ENCODE measurements at places on chromosomes 16 and 17.

GRCh38 chr16:89860747-89861304, 12.6 kb upstream of the TCF25 start:
- peak; percentile 50 for DNase-seq

DNA sequence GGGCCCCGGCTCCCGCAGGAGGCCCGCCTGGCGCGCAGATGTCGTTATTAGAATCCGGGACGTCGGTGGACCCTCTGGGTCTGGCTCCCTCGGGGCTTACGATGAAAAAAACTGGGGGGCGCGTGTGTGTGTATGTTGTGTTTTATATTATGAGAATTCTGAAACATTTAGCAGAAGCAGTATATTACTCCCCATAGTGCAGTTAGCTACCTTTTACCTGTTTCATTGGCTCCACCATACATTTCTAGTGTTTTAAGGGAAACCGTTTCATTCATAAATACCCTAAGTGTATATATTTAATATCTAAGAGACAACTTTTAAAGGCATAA, 486 bp upstream of the DNAJA2 start:
- no peak for DNase-seq

DNA sequence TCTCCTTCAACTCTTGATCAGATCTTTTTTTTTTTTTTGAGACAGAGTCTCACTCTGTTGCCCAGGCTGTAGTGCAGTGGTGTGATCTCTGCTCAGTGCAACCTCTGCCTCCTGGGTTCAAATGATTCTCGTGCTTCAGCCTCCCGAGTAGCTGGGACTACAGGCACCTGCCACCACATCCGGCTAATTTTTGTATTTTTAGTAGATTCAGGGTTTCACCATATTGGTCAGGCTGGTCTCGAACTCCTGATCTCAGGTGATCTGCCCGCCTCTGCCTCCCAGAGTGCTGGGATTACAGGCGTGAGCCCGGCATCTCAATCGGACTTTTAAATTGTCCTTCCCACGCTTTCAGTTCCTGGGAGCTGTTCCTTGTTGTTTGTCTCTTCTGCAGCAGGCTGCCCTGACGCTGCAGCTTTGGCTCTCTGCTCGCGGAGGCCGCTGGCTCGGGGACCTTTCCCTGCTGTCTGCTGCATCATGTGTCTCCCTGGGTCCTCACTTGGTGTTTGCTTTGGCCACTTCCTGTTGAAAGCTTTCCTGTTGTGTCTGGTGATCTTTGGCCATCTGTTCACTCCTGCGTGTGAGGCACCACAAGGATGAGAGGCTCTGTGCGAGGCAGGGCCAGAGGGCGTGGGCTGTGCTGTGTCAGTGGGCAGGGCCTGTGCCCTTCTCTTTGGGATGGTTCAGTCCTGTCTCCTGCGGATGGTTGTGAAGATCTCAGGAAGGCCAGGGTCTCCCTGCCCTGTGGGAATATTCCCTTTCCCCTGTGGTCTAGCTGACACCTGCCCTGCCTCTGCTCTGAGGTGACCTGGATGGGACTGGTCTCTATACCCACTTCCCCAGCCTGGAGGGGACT, 18.4 kb upstream of the CAPN15 start:
- DNase-seq: no peak

- no peak for DNase-seq
Measured at GRCh38 chr17:35377068-35377467, 3.6 kb upstream of the SLFN11 start.

DNA sequence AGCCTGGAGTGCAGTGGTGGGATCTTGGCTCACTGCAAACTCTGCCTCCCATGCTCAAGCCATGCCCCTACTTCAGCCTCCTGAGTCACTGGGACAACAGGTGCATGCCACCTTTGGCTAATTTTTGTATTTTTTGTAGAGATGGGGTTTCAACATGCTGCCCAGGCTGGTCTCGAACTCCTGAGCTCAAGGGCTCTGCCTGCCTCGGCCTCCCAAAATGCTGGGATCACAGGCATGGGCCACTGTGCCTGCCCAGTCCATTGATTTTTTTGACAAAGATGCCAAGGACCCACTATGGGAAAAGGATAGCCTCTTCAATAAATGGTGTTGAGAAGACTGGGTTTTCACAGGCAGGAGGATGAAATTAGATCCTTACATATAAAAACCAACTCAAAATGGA, 10.8 kb upstream of the ADCY7 start:
- no peak for DNase-seq

- no peak for DNase-seq
Measured at GRCh38 chr17:8532021-8532420, 96.3 kb downstream of the NDEL1 start.

DNA sequence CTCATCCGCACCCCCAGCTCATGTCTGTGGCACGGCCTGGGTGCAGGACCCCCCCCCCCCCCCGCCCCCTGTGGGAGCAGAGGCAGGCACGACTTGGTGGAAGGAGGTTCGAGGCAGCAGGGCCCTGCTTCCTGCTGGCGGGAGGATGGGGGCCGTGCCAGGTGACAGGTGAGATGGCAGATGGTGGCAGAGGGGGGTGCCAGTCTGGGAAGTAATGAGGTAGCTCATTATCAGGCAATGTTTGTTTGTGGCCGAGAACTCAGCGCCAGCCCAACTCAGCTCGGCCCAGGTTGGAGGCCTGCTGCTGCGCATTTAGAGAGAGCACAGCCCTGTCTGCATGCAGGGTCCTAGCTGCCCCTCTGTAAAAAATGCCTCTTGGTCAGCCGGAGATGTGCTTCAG, 40.1 kb upstream of the JPH3 start:
- DNase-seq: no peak

DNA sequence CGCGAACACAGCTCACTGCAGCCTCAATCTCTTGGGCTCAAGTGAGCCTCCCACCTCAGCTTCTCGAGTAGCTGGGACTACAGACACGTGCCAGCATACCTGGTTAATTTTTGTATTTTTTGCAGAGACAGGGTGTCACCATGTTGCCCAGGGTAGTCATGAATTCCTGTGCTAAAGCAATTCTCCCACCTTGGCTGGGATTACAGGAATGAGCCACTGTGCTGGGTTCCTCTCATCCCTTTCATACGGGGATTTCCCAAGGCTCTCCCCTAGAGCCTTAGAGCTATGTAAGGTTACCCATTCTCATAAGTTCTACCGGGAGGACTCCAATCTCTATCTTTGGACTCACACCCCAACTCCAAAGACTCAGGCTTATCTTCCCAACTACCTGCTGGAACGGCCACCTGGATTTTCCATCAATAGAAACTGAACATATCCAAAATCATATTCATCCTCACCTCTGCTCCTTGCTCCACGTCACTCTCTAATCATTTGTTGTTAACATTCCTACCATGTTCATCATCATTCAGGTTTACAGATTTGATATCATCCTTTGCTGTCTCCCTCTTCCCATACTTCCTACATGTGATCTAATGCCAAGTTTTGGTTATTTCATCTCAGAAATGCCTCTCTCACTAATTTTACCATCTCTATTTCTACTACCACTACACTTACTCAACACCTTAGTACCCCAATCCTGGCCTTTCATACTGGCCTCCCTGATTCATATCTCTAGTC, 92.5 kb downstream of the NCOR1 start:
- no peak for DNase-seq

- DNase-seq: no peak
Measured at GRCh38 chr16:89899879-89900481, 18.7 kb upstream of the MC1R start.

GRCh38 chr17:20270369-20270768, 197.0 kb downstream of the LGALS9B start:
- no peak for DNase-seq

GRCh38 chr17:335691-336090, 16.9 kb downstream of the RPH3AL start:
- DNase-seq: no peak

DNA sequence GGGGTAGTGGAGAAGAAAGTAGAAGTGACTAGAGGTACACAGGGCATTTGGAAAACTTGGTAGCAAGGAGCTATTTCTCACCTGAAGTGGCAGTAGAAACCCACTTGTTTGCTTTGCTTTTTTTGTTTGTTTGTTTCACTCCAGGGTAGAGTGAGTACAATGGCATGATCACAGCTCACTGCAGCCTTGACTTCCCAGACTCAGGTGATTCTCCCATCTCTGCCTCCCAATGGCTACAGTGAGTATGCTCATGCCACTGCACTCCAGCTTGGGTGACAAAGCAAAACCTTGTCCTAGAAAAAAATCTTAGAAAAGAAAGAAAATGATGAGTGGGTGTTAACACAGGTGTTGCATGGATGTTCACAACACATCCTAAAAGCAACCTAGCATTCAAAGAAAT, 40.4 kb downstream of the SCNN1G start:
- no peak for DNase-seq

DNA sequence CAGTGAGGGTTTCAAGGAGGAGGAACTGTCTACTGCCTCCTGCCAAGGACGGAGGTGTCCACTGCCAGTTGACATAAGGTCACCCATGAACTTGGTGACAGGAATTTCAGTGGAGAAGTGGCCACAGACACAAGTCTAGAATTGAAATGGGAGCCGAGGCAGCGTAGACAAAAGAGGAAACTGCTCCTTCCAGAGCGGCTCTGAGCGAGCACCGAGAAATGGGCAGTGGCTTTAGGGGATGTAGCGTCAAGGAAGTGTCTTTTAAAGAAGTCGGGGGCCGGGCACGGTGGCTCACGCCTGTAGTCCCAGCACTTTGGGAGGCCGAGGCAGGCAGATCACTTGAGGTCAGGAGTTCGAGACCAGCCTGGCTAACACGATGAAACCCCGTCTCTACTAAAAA, 3.1 kb upstream of the SERPINF1 start:
- no peak for DNase-seq

- DNase-seq: no peak
Measured at GRCh38 chr17:69796078-69796477, 278.9 kb upstream of the KCNJ16 start.

DNA sequence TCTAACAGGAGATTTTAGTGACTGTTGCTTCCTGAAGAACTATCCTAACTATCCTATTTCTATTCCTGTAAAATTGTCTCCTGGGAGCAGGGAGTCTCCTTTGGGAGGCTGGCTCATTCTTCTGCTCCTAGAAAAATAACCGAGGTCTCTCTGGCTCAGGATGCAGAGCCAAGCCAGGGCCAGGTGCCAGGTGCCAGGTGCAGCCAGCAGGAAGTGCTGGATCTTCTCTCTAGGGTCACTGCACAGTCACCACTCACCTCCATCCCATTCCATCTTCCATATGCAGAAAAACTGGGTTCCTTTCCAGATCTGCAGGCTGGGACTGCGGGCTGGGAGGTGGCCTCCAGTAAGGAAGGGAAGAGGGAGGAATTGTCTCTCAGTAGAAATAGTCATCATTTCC, 3.8 kb upstream of the TMC7 start:
- no peak for DNase-seq

- DNase-seq: no peak
Measured at GRCh38 chr17:42270170-42270535, 6.0 kb downstream of the STAT5B start.

DNA sequence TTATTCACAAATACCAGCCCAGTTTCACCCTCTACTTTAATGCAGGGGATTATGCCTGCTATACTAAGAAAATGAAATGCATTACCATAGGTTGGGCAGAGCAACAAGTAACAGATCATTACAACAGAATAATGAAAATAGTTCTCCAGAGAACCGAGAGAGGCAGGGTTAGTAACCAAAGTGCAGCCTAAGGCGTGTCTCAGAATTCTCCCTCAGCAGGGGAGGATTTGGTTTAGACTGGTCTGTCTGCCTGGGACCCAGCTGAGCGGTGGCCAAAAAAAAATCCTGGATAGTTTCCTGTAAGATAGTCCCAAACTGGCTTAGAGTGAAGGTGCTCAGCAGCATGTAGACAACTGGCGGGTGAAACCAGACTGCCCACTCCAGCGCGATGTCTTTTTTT, 30.8 kb upstream of the ADCY7 start:
- DNase-seq: no peak

DNA sequence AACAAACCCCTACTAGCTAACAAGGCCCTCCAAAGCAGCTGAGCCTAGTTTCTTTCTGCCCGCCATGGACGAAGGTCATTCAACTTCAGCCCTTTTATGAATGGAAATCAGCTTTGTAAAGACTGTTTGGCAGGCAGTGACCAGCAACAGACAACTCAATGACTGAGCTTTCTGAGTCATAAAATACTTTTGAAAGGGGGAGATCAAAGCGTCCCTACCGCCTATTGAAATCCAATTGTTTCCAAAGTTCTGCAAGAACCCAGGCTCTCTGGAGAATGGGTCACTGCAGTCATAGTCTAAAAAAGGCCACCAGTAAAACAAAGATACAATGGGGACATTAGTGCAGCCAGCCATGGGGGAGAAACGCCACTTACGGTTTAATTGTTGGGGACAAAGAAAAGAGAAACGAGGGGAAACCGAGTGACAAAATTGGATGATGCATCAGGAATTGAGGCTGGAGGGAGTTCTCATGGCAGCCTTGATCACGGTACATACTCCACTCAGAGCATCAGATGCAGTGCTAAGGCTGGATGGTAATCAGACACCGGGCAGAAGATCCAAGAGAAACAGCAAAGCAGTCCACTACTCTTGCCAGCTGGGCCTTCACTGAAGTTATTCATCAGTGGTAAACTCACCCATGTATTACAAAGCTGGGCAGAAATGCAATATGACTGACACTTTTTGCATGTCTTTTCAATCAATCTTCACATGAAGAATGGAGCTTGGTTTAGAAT, 9.8 kb downstream of the ADAMTS18 start:
- no peak for DNase-seq

GRCh38 chr17:9108146-9108545, 86.8 kb downstream of the NTN1 start:
- no peak for DNase-seq

- no peak for DNase-seq
Measured at GRCh38 chr17:21357696-21358656, 18.2 kb upstream of the KCNJ12 start.

DNA sequence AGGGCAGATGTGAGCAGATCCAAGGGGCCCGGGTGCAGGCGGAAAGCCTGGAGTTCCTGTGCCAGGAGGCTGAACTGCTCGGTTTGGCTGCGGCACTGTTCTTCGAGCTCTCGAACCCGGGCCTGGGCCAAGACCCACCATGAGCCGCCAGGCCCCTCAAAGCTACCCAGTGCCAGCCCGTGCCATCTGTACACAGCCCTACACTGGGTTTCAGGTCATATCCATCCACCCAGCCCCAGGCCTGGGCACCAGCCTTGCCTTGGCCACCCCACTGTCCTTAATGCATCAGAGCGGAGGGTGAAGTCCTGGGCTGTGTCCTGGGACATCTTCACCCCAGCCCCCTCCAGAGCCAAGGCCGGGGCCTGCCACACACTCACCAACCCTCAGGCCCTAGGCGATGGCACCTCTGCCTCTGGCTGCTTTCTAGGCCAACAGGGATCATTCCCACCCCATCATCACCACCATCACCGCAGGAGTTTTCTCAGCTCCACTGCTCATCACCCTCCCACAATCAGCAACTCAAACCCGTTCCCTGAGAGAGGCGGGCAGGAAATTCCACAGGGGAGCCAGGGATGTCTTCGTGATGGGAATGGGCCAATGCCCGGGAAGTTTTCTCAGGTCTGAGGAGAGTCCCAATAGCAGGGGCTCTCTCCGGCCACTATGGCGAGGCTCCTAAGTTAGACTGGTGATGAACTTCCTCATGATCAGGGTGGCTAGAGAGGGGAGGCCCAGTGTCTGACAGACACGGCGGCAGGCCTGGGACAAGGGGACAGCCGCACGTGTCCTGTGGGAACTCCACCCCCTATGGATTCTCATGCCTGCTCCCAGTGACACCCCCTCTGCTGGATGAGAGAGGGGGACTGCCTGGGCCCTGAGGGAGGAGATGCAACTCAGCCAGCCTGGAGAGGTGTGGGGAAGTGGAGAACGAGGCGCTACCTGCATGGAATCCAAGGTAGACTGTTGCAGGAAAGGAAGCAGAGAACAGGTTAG, 9.1 kb downstream of the TSPOAP1 start:
- no peak for DNase-seq

GRCh38 chr17:57985675-57985974, 2.4 kb downstream of the VEZF1 start:
- DNase-seq: no peak
